ENCODE measurements at places on chromosomes 1 and 21. TPM values are rescaled to one million over a fixed set of nuclear protein-coding genes. Genes with fewer than 3 reads are reported as not detected.

- DNase-seq: no peak
Observed at GRCh38 chr1:198030682-198031081, 113.5 kb downstream of the LHX9 start.

- no peak for DNase-seq
Observed at GRCh38 chr1:234662148-234662547, 52.2 kb upstream of the IRF2BP2 start.

PSRC1 gene
- 9.3 TPM for total RNA-seq

DNA sequence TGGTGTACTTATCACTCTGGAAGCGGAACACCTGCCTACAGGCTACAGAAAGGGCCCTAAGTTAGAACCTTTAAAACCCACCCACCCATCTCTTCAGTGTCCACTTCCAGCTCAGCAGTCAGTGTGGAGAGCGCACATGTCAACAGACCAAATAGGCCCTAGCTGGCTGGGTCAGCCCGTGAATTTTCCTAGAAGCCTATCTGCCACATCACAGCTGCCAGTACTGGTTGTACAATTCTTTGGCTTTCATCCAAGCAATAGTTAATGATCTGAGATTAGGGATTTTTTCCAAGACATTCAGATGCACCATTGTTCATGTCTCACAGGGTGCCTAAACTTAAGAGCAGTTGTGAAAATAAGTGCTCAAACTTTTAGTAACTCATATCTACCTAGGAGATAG lies 197.1 kb downstream of the KCNK2 start:
- DNase-seq: no peak

SLC44A3 gene
- total RNA-seq: 3.6 TPM

DNA sequence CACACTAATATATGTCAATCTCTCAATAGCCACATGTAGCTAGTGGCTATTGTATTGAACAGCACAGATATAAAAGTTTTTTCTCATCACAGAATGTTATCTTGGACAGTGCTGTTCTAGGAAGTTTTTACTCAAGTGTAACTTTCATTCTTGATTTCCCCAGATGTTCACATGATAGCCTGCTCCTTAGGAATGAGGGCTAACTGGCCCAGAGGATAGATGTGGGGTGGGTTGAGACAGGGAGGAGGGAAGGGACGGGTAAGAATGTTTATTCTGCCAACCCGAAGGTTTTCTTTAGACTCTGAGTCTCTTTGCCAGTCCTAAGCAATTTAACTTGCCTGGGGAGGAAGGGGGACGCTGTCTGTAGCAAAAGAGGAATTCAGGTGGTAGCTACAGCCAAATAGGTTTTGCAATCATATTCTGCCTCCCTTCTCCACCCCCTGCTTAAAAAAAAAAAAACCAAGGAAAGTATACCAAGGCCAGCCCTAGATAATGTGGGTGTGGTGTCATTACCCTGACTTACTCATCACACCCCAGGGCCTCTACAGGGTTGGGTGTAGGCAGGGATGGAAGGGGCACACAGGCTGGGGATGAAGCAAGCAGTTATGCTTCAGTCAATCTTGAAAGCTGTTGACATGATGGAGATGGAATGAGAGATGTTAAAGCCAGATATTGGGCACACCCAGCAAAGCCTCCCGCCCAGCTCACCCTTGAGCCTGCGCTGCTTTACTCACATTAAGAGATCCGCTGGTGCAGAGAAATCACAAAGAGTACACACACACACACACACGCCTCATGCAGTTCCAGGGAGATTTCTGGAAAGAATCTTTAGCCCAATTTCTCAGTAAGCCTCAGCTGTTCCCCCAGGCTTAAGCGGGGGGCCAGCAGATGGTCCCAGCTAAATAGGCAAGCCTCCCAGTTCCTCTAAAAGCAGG lies 59.9 kb downstream of the PLXNA2 start:
- DNase-seq: no peak

NTRK1 gene
- not detected for total RNA-seq

DNA sequence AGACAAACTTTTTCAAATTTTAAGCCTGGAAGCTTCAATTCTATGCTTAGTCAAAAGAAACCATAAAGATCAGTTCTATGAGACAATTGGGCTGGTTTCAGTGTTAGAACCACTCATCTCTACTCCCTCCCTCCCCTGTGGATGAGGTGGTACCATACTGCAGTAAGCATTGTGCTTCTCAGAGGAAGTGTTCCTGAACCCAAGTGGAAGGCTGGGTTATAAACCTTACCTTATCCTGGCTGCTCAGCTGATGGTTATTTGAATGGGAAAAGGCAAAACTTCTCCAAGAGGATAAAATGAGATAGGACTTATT lies 34.1 kb upstream of the RGL1 start:
- DNase-seq: no peak

GRCh38 chr21:42198929-42199867 lies 19.7 kb upstream of the ABCG1 start:
- no peak for DNase-seq

- DNase-seq: no peak
Observed at GRCh38 chr1:101728029-101728428, 268.7 kb downstream of the OLFM3 start.

GRCh38 chr1:6738987-6739676 lies 37.5 kb upstream of the DNAJC11 start:
- DNase-seq: no peak

GRCh38 chr1:21293537-21294265 lies 3.4 kb upstream of the ECE1 start:
- DNase-seq: no peak

ATP1A4 gene
- not detected for total RNA-seq

OR2T33 gene
- total RNA-seq: not detected

DNA sequence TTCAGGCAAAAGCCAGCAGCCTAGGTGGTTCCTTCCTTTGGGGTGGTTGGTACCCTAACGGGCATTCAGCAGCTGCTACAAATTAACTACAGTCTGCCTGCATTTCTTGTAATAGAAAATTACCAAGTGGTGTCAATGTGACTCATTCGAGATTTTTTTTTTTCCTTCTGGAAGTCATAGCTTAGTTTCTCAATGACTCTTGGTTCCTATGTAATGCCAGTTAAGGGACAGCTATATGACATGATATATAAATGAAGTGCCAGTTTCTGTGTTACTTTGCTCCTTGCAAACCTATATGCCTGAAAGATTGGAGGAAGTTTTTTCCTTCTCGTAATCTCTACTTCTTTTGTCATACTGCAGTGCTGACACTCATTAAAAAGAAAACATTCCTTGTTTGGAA lies 2.6 kb downstream of the MGST3 start:
- no peak for DNase-seq

- DNase-seq: no peak
Observed at GRCh38 chr1:172588296-172589291, 55.6 kb downstream of the SUCO start.

GRCh38 chr1:162080472-162081015 lies 11.1 kb downstream of the NOS1AP start:
- DNase-seq: no peak

- no peak for DNase-seq
Observed at GRCh38 chr1:238772322-238772721, 614.0 kb upstream of the CHRM3 start.

DNA sequence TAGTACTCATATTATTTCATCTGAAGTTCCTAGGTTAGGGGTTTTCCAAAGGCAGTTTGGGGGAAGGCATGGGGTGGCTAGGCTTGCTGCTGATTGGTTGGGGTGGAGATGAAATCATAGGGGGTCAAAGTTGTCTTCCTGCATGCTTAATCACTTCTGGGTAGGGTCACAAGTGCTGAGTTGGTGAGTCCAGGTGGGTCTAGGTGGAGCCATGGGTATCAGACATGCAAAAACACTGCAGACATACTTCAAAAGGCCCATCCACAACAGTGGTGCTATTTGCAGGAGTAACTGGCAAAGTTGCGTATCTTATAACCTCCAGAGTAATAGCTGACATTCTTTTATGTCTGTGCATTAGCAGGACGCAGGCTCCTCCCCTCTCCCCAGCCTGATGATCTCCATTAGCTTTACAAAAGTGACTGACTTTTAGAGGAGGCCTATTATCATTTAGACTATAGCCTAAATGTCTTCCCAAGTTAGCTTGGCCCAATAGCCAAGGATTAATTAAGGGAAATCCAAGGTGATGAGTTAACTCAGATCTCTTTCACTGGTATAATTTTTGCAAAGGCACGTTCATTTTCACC lies 374.4 kb upstream of the PRMT6 start:
- DNase-seq: no peak

PIGV gene
- 14.2 TPM for total RNA-seq

DNA sequence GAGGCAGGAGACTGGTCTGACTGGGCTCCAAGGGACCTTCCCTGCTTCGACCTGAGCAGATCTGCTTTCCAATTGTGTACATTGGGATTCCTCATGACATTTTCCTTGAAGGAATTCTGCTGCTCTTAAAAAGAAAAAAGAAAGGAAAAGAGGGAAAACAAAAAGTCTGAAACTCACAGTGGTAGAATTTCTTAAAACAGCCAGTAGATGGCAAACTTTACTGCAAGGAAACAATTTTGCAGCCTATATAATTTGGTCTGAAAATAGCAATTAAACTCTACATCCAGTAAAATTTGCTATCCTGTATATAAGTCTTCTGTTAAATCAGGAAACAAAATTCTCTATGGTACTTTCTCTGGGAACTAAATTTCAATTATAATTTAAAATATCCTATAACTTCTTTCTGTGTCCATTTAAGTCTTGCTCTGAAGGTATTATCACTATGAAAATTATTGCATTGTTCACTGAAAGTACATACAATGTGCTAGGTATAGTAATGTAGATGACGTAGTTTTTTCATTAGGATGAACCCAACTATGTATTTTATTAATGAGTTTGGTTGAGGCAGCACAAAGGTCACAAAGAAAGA lies 59.8 kb downstream of the CRB1 start:
- no peak for DNase-seq

DNA sequence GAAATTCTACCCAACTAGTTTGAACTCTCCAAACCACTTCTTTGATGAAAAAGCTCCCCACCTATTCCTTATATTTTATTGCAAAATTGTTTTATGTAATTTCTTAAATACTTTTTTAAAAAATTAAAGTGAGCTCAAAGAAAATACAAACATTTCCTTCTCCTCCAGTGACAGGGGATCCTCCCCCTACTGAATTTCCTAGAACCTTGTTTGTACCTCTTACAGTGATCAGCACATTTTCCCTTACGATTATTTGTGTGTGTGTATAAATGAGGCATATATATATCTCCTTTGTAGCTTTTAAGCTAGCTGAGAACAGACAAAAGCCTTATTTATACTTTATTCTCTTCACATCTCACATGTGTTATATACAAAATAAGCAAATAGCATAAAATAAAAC lies 44.4 kb downstream of the VAV3 start:
- no peak for DNase-seq

DNA sequence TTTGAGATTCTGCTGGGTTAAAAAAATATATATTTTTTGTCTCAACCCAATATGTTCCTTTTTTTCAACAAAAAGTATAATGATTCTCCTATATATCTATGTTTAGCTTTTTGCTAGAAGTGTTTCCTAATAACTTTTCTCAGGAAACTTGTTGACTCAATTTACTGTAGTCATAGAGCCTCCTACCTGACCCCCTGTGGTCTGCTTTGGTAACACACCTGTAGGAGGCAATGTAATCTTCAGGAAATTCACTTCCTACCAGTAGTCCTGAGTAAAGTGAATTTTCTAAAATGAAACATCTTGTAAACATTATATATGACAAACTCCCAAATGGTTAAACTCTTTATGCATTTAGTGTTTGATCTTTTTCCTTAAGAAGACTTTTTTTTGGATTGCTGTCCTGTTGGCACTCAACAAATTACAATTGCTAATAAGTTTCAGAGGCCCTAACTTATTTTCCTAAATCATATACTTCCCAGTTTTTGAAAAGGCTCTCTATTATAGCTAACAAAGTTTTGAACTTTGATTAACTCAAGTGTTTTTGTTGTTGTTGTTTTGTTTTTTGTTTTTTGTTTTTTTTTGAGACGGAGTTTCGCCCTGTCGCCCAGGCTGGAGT lies 118.3 kb downstream of the OLFML2B start:
- no peak for DNase-seq

MPL gene
- total RNA-seq: not detected

Measured in osteocyte (in vitro differentiated cells).